ENCODE measurements at places on chromosomes 12 and 14. TPM values are rescaled to one million over a fixed set of nuclear protein-coding genes. Genes with fewer than 3 reads are reported as not detected.

DNA sequence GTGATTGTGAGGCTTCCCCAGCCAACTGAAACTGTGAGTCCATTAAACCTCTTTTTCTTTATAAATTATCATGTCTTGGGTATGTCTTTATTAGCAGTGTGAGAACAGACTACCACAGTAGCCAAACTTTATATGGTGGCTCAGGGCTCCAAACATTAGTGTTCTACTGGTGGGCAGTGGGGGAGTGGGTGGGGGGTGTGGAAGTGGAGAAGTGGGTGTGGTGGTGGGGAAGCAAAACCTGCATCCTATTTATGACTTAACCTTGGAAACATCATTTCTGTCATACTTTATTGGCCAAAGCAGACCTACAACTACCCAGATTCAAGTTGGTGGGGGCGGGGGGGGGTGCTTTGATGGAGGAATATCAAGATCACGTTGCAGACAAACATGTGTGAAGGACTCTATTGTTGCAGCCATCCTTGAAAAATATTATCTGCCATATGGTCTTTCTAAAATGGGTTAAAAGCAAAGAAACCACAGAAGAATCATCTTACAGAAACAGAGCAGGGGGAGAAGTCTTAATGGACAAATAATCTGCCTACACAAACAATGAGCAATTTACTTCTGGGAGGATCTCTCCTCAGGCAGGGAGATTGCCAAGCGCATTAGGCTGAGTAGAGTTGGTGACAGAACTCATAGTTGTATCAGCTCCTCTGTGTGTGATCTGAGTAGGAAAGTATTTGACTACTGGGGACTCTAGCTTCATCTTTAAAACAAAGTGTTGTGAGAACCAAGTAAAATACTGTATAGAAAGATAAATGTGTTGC is 1.4 kb upstream of the PWP1 start:
- no peak for DNase-seq

- DNase-seq, result peak; percentile 76
These were observed 167.5 kb upstream of the PRICKLE1 start for GRCh38 chr12:42756841-42757623.

DNA sequence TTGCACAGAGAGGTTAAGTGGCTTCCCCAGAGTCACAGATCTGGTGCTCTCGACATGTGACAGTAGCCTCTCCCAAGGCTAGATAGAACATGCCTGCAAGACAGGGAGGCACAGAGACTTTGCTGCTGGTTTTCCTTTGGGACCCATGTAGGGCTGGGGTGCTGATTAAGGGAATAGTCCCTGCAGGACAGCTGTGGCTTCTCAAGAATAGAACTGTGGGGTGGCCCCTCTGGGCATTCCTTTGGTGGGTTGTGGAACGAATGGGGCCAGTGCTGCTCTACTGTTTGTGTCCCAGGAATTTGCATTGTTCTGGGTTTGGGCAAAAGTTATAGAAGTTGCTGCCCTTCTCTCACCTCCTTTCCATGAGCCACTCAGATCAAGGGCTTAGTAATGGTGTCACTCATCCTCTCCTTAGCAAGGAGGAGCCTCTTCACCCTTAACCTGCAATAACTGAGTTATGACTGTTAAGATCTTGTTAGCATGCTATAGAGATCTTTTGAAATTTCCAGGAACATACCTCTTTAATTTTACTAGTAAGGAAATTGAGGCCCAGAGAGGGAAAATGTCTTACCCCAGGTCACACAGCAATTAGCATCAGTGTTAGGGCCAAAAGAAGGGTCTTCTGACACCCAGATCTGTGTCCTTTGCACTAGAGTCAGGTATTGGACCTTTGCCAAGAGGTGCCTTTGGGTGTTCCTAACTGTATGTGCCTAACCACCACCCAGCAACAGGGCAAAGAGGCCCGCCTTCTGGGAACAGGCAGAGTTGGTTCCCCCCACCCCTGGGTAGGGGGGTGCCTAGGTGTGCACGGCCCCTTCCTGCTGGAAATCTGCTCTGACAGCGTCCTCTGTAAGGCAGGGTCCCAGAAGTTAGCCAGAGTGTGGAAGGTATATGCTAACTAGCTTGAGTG is 31.4 kb downstream of the CD9 start:
- no peak for DNase-seq

- DNase-seq, result no peak
These were observed 1027.6 kb downstream of the BCL11B start for GRCh38 chr14:98244162-98244948.

GRCh38 chr12:119725523-119725922 is 57.6 kb downstream of the PRKAB1 start:
- DNase-seq, result no peak

DNA sequence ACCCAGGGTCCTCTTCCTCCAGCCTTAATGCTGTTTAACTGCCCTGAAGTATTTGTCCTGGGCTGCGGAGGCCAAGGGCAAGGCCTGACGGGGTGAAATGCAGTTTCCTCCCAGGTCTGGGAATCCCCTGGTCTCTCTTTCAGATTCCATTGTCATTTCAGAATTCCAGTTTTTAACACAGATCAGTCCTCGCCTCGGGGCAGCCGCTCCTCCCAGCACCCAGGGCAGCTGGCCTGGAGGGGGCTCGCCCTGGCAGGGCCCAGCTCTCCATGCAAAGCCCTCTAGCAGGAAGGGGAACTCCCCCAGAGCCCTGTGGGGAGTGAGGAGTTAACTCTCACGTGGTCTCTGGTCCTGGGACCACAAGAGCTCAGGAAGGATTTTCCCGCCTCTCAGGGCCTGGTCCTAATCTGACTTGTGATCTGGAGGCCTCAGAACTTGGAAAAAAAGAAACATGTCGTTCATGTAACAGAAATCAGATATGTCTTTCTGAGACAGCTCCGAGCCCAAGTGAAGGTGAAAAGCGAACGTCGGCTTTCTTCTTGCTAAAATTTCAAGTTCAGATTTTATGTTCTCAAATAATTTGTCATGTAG is 265.6 kb upstream of the SFSWAP start:
- DNase-seq, result peak; percentile 16

- no peak for DNase-seq
These were observed 145.0 kb downstream of the RIMBP2 start for GRCh38 chr12:130571089-130571488.

DNA sequence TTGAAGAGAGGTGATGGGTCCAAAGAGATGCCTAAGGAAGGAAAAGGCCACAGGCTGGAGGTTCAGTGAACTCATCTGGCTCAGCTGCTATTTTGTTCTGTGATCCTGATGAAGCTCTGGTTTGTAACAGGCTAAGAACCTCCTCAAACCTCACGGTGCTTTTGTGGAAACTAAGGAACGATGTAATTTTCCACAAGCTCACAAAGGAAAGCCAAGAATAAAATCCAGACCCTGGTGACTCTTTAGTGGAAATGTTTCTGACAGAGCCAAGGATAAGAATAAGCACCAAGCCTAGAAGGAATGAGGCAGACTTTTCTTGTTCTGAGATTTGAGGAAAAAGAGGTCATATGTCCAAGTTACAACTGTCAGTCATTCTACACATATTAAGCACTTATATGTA is 93.6 kb downstream of the SLC24A4 start:
- DNase-seq, result no peak

DNA sequence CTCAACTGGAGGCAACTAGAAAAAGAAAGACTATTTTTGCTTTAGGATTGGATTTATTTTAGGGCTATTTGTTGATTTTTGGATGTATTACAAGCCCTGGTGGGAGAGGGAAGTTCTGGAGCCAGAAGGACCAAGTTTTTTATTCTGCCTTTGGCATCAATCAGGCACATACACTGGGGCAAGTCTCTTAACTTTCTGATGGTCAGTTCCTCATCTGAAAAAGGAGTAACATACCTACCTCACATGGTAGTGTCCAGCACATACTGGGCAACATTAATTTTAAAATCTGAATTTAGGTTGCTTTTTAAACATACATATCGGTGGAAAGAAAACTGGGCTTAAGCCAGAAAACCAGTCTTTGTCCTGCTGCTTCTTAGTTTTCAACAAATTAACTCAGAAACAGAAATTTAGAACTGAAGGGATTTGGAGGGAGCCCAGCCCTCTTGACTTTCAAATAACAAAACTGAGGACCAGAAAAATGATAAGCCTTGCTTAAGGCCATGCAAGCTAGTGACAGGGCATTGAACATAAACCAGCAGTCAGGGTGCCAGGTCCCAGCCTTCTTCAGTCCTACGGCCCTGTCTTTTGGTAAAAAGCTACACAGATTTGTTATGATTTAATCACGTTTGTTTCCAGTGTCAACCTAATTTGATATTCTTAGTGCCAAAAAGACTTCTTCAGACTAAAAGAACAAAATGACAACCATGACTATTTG is 90.2 kb upstream of the SLC38A2 start:
- DNase-seq, result no peak

GRCh38 chr14:100138082-100138787 is 21.2 kb downstream of the DEGS2 start:
- no peak for DNase-seq

DNA sequence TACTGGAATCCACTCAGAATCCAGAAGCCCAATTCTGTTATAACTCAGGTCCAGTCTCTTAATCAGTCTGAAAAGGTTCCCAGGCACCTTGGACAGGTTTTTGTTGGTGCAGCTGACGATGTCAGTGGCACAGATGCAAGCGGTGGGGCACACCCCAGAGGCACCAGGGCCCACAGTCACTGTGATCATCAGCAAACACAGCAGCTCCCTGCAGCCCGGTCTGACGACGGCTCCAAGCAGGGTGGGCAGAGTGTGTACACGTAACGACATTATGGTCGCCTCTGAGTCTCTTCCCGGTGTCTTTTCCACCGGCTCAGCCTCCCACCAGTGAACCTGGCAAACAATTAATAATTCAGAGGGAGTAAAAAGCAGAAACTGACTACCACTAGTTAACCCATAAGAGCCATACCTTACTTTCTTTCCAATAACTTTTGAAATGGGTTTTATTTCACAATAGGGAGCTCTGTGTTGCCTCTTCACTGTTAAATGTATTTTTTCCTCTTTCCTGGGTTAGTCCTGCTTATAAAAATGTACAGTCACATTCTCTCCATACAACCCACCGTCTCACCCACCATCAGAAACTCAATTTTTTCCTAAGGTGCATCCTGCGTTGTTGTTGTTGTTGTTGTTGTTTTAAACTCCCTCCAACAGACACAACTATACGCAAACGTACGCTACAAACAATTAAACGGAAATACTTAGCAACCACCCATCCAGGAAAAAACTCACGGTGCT is 521 bp upstream of the PCED1B start:
- peak; percentile 34 for DNase-seq

- no peak for DNase-seq
These were observed 272.0 kb upstream of the DIO3 start for GRCh38 chr14:101289230-101289690.

DNA sequence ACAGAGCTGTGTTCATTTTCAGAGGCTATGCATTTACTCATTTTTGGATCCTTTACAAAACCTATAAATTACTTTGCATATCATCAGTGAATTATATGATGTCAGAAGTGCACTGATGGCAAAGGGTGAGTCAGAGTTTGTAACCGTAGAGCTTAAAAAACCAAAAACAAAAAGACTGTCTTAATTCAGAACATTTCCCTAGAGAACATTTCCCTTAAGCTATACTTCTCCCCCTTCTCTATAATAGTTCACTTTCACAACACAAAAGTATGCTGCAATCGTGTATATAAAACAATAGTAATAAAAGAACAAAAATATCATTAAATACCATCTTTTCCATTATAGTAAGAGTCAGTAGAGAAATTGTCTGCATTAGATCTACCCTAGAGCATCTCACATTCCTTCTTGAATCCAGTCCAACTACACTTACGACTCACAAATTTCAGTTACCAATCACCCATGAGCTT is 934.9 kb downstream of the LRFN5 start:
- DNase-seq, result no peak

- no peak for DNase-seq
These were observed 9.3 kb downstream of the ISCU start for GRCh38 chr12:108571609-108572165.

GRCh38 chr14:22839159-22839779 is 2.9 kb downstream of the MMP14 start:
- no peak for DNase-seq

DNA sequence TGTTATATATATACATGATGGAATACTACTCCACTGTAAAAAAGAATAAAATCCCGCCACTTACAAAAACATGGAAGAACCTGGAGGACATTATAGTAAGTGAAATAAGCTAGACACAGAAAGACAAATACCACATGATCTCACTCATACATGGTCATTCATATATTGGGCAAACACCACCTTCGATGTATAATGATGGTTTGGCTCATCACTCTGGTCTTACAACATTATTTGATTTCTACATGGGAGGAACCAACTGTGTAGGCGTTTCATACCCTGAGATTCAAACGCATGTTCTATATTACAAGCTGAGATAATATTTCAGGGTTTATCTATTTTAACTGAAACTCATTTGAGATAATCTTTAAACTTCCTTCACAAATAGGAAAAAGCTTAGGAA is 48.3 kb downstream of the ABCD2 start:
- DNase-seq, result no peak

GRCh38 chr12:16593546-16593945 is 12.4 kb downstream of the LMO3 start:
- no peak for DNase-seq

GRCh38 chr12:4604684-4605193 is 42.7 kb downstream of the DYRK4 start:
- peak; percentile 88 for DNase-seq

GRCh38 chr12:87142342-87142741 is 886.2 kb upstream of the MGAT4C start:
- DNase-seq, result no peak

DNA sequence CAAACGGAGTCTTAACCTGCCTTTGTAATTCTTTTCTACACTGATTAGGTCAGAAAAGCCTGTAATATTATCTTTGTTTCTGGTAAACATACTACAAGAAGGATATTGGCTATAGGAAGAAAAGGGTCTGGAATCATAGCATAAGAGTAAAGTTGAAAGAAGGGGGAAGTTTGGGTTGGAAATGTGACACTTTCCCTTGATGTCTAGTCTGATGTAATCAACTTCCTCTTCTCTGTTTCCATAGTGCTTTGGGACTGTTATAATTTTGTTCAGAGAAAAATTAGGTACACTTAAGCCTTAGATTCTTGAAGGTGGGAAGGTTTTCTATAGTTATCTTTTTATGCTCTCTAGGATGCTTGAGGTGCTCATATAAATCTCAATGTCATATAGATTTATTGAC is 322.2 kb downstream of the AEBP2 start:
- no peak for DNase-seq

APOF gene
- total RNA-seq, result not detected

GPR137C gene
- 9.3 TPM for total RNA-seq

PSMC6 gene
- total RNA-seq, result 132 TPM

GDF3 gene
- not detected for total RNA-seq

RIC8B gene
- 21.2 TPM for total RNA-seq

RALGAPA1 gene
- total RNA-seq, result 31.7 TPM

SRGAP1 gene
- total RNA-seq, result 3.0 TPM

EID3 gene
- total RNA-seq, result 4.3 TPM

SMCO3 gene
- total RNA-seq, result not detected

SLC11A2 gene
- total RNA-seq, result 66.5 TPM

RPGRIP1 gene
- total RNA-seq, result 3.4 TPM

FSCB gene
- total RNA-seq, result not detected

DNAJC22 gene
- 0.39 TPM for total RNA-seq

Measured in neural progenitor cell (in vitro differentiated cells).